Right lobe of liver (tissue), 6 donors: ENCODE measurements at places on chromosomes 4 and X. TPM values are rescaled to one million over a fixed set of nuclear protein-coding genes. Genes with fewer than 3 reads are reported as not detected.

RASSF6 gene
- total RNA-seq, result 0.22 TPM

GRCh38 chr4:34363842-34364241 lies 1880.5 kb downstream of the ARAP2 start:
- H3K27ac ChIP-seq, result no peak overlapping the region
- H3K4me3 ChIP-seq, result no peak overlapping the region
- DNase-seq, result no peak
- H3K27me3 ChIP-seq, result no peaks in the 10 kb centered on the region
- no peaks in the 10 kb centered on the region for H3K4me1 ChIP-seq

- H3K27ac ChIP-seq, result no peak overlapping the region
- H3K4me3 ChIP-seq, result no peak overlapping the region
- H3K36me3 ChIP-seq, result no peaks in the 10 kb centered on the region
- H3K27me3 ChIP-seq, result no peaks in the 10 kb centered on the region
- no peak for DNase-seq
Observed at GRCh38 chrX:154748712-154749339, 2.1 kb downstream of the GAB3 start.

EMCN gene
- 6.8 TPM for total RNA-seq

DNA sequence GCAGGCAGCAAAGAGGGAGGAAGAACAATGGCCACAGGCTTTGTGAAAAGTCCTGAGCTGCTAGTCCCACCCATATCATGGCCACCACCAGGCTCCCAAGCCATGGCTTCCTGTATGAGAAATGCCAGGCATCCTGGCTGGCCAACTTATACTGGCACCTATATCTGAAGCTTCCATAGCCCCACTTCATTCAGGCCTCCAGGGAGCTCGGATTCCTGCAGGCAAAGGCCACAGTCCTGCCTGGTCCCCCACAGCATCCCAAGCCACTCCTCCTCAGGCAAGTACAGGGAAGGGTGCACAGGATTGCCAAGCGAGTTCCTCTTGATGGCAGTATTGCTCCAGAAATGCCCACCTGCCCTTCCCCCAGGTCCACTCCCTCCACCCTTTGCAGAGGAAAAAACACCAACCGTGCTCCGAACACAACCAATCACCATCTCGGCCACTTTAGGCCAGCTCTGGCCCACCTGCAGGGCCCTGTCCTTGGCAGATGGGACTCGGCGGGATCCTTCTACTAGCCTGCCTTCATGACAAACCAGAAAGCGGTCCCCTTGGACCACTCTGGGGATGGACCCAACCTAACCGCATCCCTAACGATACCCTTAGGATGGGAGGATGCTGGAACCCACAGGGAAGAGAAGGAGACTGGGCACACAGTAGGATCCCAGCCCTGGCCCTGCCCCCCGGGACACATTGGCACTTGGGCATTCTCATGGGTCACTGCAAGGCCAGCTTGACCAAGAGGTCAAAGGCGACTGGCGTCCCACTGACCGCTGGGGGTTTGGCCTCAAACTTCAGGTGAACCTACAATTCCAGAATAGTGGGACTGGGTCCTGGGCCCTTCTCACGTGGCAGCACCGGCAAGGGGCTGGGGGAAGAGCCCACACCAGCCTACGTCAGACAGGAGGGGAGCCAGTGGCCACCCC lies 220.4 kb upstream of the AGTR2 start:
- DNase-seq, result no peak
- no peaks in the 10 kb centered on the region for H3K4me1 ChIP-seq
- H3K36me3 ChIP-seq, result no peaks in the 10 kb centered on the region
- no peak overlapping the region for H3K27ac ChIP-seq

CCDC149 gene
- total RNA-seq, result 3.9 TPM

GRCh38 chr4:122762520-122762919 lies 30.0 kb downstream of the BBS12 start:
- H3K36me3 ChIP-seq, result no peaks in the 10 kb centered on the region

SLC10A3 gene
- total RNA-seq, result 3.0 TPM

EPGN gene
- total RNA-seq, result not detected

- H3K4me3 ChIP-seq, result no peak overlapping the region
- no peaks in the 10 kb centered on the region for H3K4me1 ChIP-seq
- DNase-seq, result no peak
- H3K36me3 ChIP-seq, result no peaks in the 10 kb centered on the region
- no peak overlapping the region for H3K27ac ChIP-seq
- no peaks in the 10 kb centered on the region for H3K27me3 ChIP-seq
Observed at GRCh38 chr4:114103908-114104307, 124.5 kb upstream of the ARSJ start.

DNA sequence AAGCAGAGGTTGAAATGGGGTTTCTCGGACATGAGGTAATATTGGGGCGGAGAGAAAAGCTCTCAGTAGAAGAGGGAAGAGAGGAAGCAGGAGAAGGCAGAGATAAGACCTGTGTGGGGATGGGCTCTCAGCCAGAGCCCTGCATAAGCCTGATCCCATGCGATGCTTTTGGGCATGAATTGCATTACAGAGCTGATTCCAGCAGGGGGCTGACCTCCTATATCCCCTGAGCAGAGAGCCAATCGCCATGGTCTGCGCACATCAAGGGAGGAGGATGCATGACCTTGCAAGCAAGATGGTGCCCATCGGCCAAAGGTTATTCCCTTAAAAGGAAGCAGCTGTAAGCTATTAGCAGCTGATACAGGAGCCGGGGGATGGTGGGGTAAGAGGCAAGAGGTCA lies 7.6 kb downstream of the ANOS1 start:
- DNase-seq, result no peak
- no peaks in the 10 kb centered on the region for H3K36me3 ChIP-seq
- H3K27ac ChIP-seq, result no peak overlapping the region
- peaks cover 3% of the 10 kb centered on the region for H3K27me3 ChIP-seq
- H3K4me1 ChIP-seq, result no peaks in the 10 kb centered on the region
- H3K4me3 ChIP-seq, result no peak overlapping the region

GRCh38 chr4:144969821-144970220 lies 128.2 kb downstream of the ANAPC10 start:
- H3K4me3 ChIP-seq, result no peak overlapping the region
- H3K27me3 ChIP-seq, result no peaks in the 10 kb centered on the region
- no peaks in the 10 kb centered on the region for H3K36me3 ChIP-seq
- no peaks in the 10 kb centered on the region for H3K4me1 ChIP-seq
- H3K27ac ChIP-seq, result no peak overlapping the region
- no peak for DNase-seq

- H3K4me3 ChIP-seq, result no peak overlapping the region
- no peak overlapping the region for H3K27ac ChIP-seq
- no peak for DNase-seq
- H3K4me1 ChIP-seq, result no peaks in the 10 kb centered on the region
- H3K36me3 ChIP-seq, result no peaks in the 10 kb centered on the region
- H3K27me3 ChIP-seq, result no peaks in the 10 kb centered on the region
Observed at GRCh38 chr4:169984745-169985144, 41.5 kb downstream of the MFAP3L start.

DNA sequence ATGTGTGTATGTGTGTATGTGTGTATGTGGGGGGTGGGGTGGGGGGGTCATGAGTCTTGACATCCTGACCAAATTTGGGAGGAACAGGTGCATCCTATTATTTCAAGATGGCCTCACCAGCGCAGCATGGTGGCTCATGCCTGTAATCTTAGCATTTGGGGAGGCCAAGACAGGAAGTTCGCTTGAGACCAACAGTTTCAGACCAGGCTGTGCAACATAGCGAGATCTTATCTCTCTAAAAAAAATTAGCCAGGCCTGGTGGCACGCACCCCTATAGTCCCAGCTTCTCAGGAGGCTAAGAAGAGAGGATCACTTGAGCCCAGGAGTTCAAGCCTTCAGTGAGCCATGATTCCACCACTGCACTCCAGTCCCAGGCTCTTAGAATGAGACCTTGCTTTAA lies 47.0 kb upstream of the DHRSX start:
- H3K27me3 ChIP-seq, result no peaks in the 10 kb centered on the region
- no peaks in the 10 kb centered on the region for H3K36me3 ChIP-seq
- H3K4me1 ChIP-seq, result no peaks in the 10 kb centered on the region
- H3K4me3 ChIP-seq, result no peak overlapping the region
- H3K27ac ChIP-seq, result no peak overlapping the region
- no peak for DNase-seq

GRCh38 chr4:61400439-61401038 lies 200.4 kb downstream of the ADGRL3 start:
- no peak for DNase-seq
- H3K4me1 ChIP-seq, result no peaks in the 10 kb centered on the region
- no peaks in the 10 kb centered on the region for H3K36me3 ChIP-seq
- no peaks in the 10 kb centered on the region for H3K27me3 ChIP-seq
- no peak overlapping the region for H3K4me3 ChIP-seq

- no peak overlapping the region for H3K27ac ChIP-seq
- no peak overlapping the region for H3K4me3 ChIP-seq
- no peak for DNase-seq
- H3K4me1 ChIP-seq, result no peaks in the 10 kb centered on the region
Observed at GRCh38 chr4:189207872-189208271, 732.8 kb upstream of the FRG1 start.

KLHL13 gene
- total RNA-seq, result 1.9 TPM

GRCh38 chr4:79201971-79202370 lies 123.9 kb downstream of the NAA11 start:
- H3K4me1 ChIP-seq, result no peaks in the 10 kb centered on the region
- no peaks in the 10 kb centered on the region for H3K36me3 ChIP-seq
- no peak overlapping the region for H3K27ac ChIP-seq
- DNase-seq, result no peak
- no peak overlapping the region for H3K4me3 ChIP-seq

DNA sequence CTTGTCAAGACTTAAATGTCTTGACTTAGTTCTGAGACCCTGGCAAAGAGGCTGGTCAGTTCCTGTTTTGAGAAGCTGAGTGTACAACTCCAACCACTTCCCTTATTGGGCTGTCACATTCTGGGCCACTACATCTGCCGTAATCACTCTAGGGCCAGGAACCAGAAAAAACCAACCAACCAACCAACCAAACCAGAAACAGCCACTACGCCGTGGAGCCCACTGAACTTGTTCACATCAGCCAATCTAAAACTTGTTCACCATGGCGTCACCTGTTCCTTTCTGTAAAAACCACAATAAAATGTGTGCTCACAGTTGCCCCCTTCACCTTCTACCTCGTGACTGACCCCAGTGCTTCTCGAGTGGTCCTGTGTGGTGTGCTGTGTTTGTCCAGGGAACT lies 107.3 kb downstream of the JADE1 start:
- H3K27me3 ChIP-seq, result no peaks in the 10 kb centered on the region
- no peaks in the 10 kb centered on the region for H3K36me3 ChIP-seq
- no peak overlapping the region for H3K27ac ChIP-seq
- no peaks in the 10 kb centered on the region for H3K4me1 ChIP-seq
- no peak overlapping the region for H3K4me3 ChIP-seq

DNA sequence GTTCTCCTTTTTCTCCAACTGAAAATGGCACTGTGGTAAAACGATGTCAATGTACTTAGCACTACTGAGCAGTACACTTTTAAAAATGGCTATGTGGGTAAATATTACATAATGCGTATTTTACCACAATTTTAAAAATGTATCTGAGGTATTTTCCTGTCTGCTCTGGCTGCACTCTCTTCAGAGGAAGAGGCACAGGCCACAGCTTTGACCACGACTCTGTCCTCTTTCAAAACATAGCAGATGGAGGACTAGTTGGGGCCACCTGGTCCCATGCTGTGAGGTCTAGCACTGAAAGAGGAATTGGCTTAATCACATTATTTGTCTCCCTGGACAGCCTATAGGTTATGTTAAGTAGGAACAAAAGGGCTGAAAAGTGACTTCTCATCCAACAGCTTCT lies 5.2 kb downstream of the KCNE5 start:
- no peak for DNase-seq
- no peak overlapping the region for H3K4me3 ChIP-seq
- H3K4me1 ChIP-seq, result no peaks in the 10 kb centered on the region

- H3K27ac ChIP-seq, result no peak overlapping the region
- H3K27me3 ChIP-seq, result no peaks in the 10 kb centered on the region
- no peaks in the 10 kb centered on the region for H3K36me3 ChIP-seq
Observed at GRCh38 chrX:31604629-31605221, 532.9 kb upstream of the FTHL17 start.
